Naive thymus-derived CD4-positive, alpha-beta T cell (primary cell): ENCODE measurements at places on chromosomes 5 and 9.
A peak's percentile ranks its signal among the peaks of the same experiment; 100 is the strongest.

DNA sequence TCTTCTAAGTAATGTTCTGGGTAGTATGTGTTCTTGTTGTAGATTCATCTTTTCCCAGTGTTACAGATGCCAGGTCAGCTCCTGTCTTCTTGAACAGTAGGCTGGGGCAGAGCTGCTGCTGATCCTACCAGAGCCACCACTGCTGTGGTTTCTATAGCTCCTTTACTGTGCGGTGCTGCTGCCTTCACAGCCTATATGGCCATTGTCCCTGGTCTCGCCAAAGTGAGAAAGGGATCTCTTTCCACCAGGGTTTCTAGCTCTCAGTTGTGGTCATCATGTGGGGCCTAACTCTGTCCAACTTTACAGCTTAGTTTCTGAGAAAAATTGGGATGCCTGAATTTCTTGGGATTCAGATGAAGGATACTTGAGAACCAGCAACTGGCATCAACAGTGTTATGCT lies 70.9 kb upstream of the CER1 start:
- DNase-seq: no peak

- no peak for DNase-seq
These were observed 18.5 kb upstream of the CDC42SE2 start for GRCh38 chr5:131245312-131245711.

DNA sequence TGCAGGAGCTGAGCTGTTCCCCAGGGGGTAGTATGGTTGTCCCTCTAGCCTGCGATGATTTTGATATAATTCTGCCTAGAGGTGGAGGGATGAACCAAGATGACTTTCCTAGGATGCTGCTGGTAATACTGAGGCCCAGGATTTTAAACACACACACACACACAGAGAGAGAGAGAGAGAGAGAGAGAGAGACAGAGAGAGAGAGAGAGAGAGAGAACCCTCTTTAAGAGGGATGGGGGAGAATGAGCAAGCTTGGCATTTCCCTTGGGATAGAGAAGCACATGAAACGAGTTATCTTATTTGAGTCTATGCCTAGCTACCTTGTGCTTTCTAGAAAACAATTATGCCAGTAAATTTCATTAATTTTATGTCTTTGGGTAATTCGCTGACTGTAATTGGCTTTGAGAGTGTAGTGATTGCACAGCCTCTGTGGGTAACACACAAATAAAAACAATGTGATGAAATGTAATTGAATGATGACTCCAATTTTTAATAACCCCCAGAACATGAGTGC lies 338.4 kb downstream of the ARHGEF28 start:
- no peak for DNase-seq

GRCh38 chr9:137491735-137492432 lies 32.8 kb upstream of the NSMF start:
- DNase-seq: no peak

DNA sequence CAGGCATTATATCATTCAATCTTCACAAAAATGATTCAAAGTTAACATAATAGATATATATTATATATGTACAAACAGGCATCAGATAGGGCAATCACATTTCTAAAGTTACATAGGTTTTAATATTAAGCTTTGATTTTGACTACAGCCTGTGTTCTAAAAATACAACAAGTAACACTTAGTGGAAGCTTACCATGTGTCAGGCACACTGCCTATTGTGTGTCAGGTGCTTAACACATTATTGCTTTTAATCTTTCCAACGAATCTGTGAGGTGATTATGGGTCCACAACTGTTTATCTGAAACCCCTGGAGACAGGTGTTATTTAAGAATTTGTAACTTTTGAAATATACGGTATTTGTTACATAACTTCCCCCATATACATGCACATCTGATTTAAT lies 25.2 kb downstream of the FBN2 start:
- DNase-seq: no peak

DNA sequence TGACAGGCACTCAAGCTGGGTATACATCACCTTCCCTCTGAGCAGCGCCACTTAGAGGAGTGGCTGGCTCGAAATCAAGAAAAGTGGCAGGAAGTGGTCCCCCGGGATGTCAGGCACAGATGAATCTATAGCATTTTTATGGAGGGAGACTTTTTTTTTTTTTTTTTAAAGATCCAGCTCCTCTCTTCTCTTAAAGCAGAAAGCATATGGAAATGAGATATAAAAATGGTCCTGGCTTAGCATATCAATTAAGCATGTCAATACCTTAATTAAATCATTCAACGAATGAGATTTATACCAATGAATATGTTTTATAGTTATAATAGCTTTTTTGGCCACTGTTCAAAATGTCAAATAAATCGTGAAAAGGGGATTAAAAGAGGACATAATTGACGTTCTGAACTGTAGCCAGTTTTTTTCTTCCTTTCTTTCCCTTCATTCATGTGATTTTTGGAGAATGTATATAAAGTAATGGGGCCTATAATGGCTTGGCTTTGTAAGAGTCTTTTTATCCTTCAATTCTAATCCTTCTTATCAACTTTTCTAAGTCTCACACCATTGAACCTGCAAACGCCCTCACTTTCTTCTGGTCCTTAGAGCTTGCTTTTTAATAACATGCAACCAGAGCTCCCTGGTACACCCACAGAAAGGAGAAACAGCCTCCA lies 319.2 kb upstream of the PANK3 start:
- DNase-seq: no peak

DNA sequence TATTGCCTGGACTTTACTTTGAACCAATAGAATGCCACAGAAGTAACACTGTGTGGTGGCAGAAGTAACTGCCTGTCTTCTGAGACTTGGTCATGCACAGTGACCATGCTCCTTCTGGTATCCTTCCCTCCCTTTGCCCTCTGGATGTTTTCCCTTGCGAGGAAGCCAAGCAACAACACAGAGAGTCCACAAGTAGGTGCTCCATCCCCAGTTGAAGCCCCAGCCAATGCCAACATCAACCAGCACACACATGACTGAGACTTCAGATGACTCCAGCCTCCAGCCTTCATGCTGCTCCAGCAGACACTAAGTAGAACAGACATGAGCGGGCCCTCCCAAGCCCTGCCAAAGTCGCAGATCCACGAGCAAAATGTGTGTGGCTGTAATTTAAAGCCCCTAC lies 129.6 kb downstream of the EPB41L4A start:
- no peak for DNase-seq

DNA sequence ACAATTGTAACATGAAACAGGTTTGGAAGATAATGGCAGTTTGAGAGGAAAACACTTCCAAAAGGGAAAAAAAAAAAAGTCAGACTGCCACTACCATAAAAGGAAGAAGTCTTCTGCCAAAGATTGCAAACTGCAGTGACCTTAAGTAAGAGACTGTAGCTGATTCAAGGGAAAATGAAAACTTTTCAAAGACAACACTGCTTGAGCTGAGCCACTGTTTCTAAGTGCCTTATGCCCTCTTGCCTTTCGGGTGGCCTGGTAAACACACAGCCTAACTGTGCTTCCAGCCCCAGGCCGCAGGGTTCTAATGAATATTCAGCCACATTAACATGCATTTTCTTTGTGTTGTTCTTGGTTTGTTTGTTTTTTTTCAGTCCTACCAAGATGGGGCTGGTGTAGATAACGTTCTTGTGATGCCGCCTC lies 354.6 kb downstream of the BNC2 start:
- no peak for DNase-seq

- no peak for DNase-seq
These were observed 87.1 kb downstream of the HMHB1 start for GRCh38 chr5:143898916-143899591.

DNA sequence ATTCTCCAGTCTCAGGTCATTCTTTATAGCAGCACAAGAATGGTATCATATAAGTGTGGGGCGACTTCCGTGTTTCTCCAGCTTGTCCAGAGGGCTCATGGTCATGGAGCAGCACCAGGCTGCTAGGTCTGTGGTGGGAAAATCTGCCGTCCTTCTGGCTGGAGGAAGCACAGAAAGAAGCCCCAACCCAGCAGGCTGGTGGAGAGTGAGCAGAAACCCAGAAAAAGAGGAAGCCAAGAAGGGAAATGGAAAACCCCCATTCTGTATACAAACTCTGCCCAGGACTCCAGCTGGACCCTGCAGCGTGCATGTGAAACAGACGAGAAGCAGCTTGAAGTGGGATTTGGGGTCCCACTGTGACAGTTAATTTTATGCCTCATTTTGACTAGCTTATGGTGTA lies 34.3 kb upstream of the OLFM1 start:
- no peak for DNase-seq

DNA sequence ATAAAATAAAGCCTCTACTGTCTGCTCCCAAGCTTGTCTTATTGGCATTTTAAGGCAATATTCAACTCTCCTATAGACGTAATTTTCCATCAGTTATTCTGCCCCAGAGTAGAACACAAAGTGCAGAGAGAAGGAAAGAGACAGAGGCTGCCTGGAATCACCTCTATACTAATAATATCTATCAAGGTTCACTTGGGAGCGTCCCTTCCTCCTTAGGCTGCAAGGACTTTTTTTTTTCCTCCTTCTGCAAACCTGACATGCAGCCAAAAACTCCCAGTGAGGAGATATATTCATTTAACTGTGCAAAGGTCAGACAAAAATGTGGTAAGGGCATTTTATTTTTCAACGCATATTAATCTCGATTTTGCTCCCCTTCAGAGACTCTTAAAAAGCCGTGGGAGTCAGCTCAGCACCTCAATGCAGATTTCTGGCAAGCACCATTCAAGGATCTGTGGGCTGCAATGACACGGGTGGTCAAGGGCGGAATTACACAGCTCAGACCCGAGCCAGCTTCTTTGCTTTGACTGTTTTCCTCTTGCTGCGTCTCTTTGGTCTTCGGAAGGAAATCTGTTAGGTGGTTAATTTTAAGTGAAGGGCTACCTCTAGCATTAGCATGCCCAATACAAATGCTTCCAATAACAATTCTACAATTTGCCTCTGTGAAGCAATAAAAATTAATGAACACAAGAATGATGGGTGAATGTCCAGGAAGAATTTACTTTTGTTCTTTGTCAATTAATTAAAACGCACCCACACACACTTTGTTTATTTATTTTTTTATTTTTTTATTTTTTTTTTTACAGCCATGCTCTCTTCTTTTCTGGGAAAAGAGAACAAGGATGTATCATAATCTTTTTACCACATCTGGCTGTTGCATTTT lies 587.7 kb upstream of the GRAMD2B start:
- DNase-seq: no peak

- DNase-seq: no peak
These were observed 62.8 kb upstream of the KLF9 start for GRCh38 chr9:70477146-70477745.

GRCh38 chr5:178416206-178416882 lies 173.8 kb downstream of the COL23A1 start:
- no peak for DNase-seq

- DNase-seq: peak; percentile 70
These were observed 5.5 kb upstream of the CDHR2 start for GRCh38 chr5:176543428-176544182.

DNA sequence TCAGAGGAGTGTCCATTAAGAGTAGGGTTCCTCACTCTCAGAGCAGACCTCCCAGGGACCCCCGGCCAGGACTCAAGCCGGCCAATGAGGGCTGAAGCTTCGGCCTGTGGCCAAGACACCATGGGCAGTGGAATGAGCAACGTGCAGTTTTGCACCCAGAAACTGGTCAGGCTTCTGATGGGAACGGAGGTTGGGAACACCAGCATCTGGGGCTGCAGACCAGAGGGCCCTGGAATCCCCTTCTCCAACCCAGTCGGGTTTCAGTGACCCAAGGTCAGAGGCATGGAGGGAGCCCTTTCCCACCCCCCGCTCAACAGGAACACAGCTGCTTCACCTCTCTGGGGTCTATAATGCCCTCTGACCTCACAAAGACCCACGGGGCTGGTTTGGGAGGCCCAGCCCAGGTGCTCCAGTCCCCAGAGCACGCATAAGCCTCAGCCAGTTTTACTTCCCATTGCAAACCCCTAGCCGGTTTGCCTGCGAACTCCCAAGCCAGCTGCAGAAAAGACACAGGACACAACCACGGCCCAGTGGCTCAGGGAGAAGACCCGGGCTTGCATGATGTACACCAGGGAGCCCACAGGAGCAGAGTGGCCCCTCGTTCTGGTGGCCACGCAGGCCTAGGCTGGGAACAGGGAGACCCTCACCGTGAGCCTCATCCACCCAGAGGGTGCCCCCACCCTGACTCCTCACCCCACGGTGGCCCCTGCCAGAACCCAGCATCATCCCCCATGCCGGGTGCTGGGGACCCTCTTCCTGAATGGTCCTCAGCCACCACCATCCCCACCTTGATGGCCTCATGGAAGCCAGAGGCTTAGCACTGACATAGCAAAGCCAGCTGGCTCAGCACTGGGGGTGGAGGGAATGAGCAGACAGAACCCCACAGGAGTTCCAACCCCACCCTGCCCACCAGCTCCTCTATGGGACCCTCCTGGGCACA lies 30.6 kb downstream of the VAV2 start:
- no peak for DNase-seq

GRCh38 chr5:81021486-81021885 lies 61.3 kb downstream of the RASGRF2 start:
- no peak for DNase-seq

GRCh38 chr5:66987126-66987525 lies 209.5 kb downstream of the CD180 start:
- no peak for DNase-seq

DNA sequence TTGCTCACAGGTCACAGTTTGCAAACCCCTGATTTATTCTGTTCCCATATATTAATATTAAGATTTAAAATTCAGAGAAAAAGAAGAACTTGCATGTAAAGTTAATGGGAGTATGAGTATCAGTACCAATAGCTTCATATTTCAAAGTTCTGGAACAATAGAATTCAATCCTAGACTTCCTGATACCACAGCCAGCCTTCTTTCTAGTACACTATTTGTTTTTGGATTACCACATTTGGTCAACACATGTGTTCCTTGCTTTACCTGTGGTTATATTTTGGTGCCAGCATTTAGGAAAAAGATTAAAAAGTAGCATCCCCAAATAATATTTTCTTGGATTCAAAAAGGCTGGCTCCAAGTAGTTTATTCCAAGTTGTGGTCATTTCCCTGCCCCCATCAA lies 49.5 kb downstream of the SPINK5 start:
- DNase-seq: no peak

DNA sequence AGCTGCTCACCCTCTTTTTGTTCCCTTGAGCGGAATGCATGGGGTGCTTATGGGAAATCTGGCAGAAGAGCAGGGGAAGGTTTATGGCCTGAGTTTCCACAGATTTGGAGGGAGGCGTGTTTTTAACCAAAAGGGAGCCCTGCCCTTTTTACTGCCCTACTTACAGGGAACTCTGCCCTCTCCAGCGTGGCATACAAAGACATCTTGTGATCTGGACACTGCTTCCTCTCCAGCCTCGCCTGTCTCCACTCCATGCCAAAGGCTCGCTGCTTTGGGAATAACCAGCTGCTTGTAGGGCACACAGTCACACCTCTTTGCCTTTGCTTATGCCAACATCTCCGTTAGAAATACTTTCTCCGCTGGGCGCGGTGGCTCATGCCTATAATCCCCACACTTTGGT lies 314.2 kb downstream of the ARHGAP26 start:
- no peak for DNase-seq

- DNase-seq: no peak
These were observed 52.8 kb upstream of the TAF11L2 start for GRCh38 chr5:17445185-17445584.

- no peak for DNase-seq
These were observed 1737.9 kb upstream of the C9orf72 start for GRCh38 chr9:29311221-29311620.
